Stimulated activated CD4-positive, alpha-beta T cell treated with anti-CD3 and anti-CD28 coated beads, Interleukin-1b, Interleukin-23, amount 100 ng/mL, for 24 hours (primary cell): ENCODE measurements at places on chromosomes 3 and 15.

DNA sequence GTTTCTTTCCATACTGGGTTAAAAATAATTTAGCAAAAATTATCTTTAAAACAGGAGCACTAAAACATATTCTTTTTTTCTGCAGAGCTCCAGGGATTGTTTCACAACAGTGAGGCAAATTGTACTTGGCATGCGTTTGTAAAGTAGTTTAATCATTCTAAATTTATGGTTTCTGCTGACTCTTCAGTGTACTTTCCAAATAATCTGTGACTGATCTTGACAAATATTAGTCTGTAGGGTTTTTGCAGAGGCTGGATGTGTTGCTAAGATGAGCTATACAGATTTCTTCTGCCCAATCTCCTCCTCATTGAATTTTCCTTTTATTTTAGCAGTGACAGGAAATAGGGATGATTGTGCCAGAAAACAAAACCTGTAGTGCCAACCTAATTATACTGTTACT, 328.0 kb upstream of the MANF start:
- DNase-seq = no peak

- no peak for DNase-seq
These were observed 165.0 kb downstream of the XXYLT1 start for GRCh38 chr3:195105841-195106417.

- DNase-seq = no peak
These were observed 233.9 kb upstream of the ARL6 start for GRCh38 chr3:97530691-97531090.

DNA sequence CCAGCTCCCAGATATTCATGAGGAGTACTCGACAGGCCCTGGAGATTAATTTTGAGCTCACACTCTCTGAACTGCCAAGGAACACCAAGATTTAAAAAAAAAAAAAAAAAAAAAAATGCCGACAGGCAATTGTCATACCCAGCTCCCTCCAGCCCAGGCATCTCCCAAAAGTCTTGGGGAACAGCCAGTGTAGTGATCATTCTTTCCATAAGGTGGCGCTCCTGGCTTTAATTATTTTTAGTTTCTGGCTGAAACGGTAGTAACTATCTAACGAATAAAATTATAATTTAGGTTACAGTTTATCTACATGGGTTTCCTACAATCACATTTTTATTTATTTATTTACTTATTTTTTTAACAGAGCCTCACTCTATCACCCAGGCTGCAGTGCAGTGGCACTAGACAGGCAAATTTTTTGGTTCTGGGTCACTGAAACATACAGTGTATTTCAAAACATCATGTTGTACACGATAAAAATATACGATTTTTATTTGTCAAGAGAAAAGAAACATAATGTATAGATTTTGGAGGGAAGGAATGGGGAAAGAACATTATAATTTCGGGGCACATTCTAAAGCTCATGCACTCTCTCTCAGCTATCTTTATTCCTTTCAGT, 157.3 kb downstream of the ADAMTS9 start:
- DNase-seq = no peak

GRCh38 chr15:70535071-70535954, 228.0 kb downstream of the UACA start:
- DNase-seq = no peak

DNA sequence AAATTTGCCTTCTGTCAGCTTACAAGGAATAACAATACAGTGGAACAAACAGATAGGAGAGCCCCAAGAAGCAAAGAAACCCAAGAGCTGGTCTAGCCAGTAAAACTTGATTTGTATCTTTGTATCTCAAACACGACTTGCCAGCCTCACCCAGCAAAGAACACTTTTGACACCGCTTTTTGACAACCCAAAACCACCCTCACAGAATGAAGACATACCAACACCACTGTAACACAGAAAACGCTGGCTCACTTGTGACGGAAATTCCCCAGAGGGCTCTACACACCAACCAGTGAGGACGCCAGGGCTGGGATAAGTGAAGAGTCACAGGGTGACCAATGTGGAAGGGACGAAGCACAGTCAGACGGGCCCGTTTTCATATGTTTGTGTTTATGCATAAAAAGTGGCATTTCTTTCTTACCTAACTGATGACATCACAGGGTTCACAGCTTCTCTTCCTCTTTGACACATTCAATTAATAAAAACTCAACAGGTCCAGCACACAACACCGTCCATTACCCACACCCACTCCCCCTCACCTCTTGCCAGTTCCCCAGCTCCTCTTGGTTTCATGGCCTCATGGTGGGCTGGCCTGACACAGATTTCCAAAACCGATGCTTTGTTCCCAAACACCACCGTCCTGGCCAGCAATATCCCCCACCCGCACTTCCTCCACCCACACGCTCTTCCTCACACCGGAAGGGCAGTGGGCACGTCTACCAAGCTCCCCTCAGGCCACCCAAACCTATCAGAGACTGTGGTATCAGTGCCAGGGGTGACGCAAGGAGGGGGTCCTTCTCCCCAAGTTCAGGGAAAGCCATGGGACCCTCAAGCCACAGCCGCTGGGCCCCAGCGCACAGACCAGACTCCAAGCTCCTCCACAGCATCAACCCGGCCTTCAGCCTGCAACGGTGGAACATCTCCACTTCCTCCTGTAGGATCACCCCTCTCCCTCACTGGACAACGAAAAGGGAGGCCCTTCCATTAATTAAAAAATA, 94.2 kb downstream of the ADAMTS17 start:
- no peak for DNase-seq

GRCh38 chr3:122586098-122586497, 8.6 kb downstream of the PARP15 start:
- DNase-seq = no peak

DNA sequence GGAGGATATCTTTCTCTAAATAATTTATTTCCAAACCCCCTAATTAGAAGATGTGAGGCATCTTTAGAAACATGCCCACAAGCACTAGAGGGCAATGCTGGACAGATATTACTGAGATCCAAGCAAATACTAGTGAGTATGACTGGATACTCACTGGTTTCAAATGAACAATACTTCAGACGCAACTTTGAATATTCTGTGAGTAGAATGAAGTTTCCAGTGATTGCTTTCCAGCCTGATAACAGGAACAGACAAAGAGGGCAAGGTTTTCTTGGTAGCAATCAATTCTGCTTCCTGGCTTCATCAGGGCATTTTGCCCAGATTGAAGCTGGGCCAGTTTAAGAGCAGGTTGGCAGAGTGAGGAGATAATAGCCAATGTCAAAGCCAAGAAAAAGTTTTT, 442.6 kb upstream of the PDZRN3 start:
- DNase-seq = no peak

- DNase-seq = no peak
These were observed 272.9 kb upstream of the TPM1 start for GRCh38 chr15:62769604-62770003.

GRCh38 chr3:64816355-64816754, 128.6 kb upstream of the ADAMTS9 start:
- no peak for DNase-seq

DNA sequence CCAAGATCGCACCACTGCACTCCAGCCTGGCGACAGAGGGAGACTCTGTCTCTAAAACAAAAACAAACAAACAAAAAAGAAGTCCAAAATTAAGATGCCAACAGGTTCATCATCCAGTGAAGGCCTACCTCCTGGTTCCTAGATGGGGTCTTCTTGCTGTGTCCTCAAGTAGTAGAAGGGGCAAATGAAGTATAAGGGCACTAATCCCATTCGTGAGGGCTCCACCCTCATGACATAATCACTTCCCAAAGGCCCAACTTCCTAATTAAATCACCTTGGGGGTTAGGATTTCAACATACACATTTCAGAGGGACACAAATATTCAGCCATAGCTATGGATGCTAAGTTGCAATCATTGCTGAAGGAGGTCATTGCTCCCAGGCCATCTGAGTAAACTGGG, 45.8 kb downstream of the PCNP start:
- no peak for DNase-seq

DNA sequence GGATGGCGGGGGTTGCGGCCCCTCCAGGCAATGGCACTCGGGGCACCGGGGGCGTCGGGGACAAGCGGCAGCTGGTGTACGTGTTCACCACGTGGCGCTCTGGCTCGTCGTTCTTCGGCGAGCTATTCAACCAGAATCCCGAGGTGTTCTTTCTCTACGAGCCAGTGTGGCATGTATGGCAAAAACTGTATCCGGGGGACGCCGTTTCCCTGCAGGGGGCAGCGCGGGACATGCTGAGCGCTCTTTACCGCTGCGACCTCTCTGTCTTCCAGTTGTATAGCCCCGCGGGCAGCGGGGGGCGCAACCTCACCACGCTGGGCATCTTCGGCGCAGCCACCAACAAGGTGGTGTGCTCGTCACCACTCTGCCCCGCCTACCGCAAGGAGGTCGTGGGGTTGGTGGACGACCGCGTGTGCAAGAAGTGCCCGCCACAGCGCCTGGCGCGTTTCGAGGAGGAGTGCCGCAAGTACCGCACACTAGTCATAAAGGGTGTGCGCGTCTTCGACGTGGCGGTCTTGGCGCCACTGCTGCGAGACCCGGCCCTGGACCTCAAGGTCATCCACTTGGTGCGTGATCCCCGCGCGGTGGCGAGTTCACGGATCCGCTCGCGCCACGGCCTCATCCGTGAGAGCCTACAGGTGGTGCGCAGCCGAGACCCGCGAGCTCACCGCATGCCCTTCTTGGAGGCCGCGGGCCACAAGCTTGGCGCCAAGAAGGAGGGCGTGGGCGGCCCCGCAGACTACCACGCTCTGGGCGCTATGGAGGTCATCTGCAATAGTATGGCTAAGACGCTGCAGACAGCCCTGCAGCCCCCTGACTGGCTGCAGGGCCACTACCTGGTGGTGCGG, 1.9 kb downstream of the CHST2 start:
- DNase-seq = peak; percentile 48

- DNase-seq = no peak
These were observed 38.7 kb upstream of the MAGEF1 start for GRCh38 chr3:184750349-184751083.

GRCh38 chr15:98556321-98556720, 92.0 kb upstream of the IGF1R start:
- no peak for DNase-seq

- DNase-seq = no peak
These were observed 353.9 kb upstream of the TPRG1 start for GRCh38 chr3:188817935-188818269.

DNA sequence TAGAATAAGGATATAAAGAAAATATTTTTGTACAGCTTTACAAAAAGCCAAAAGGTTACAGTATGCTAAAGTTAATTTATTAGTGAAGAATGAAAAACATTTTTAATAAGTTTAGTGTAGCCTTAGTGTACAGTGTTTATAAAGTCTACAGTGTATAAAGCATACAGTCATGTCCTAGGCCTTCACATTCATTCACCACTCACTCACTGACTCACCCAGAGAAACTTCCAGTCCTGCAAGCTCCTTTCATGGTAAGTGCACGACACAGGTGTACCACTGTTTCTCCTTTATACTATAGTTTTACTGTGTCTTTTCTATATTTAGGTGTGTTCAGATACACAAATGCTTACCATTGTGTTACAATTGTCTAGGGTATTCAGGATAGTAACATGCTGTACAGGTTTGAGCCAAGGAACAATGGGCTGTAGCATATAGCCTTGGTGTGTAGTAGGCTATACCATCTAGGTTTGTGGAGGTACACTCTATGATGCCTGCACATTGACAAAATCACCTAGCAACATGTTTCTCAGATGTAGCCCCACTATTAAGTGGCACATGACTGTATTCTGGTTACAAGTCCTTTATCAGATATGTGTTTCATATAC, 197.1 kb upstream of the KBTBD8 start:
- DNase-seq = no peak

GRCh38 chr15:32053719-32054118, 23.4 kb downstream of the CHRNA7 start:
- no peak for DNase-seq

DNA sequence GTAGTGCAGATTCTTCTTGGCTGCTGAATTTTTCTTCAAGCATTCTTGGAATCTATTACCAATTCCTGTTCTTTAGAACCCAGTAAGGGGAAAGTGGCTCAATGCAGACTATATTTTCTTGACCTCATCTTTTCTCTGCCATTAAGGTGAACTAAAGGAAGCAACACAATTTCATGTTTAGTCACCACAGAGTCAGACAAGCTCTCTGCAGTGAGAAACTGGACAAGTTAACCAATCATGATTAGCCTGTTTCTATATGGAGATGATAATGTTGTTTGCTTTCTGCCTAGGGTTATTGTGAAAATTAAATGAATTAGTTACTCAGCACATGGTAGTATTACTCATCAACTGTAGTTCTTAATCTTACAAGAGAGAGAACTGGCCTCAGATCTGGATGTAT, 1075.1 kb downstream of the AGBL1 start:
- no peak for DNase-seq

GRCh38 chr3:82509951-82510603, 748.6 kb upstream of the GBE1 start:
- DNase-seq = no peak

- DNase-seq = no peak
These were observed 20.6 kb downstream of the LRRK1 start for GRCh38 chr15:100939791-100940190.

- DNase-seq = peak; percentile 34
These were observed at the start of gene IL17RD for GRCh38 chr3:57164657-57165573. IL17RD (minus strand) TSS chr3:57165353; CDS start chr3:57165286, 67 bp downstream.

- DNase-seq = no peak
These were observed 54.3 kb downstream of the SLC9A9 start for GRCh38 chr3:143793971-143794370.
